Kasumi-1 (cell line): ENCODE measurements at places on chromosomes 5 and 9.

DNA sequence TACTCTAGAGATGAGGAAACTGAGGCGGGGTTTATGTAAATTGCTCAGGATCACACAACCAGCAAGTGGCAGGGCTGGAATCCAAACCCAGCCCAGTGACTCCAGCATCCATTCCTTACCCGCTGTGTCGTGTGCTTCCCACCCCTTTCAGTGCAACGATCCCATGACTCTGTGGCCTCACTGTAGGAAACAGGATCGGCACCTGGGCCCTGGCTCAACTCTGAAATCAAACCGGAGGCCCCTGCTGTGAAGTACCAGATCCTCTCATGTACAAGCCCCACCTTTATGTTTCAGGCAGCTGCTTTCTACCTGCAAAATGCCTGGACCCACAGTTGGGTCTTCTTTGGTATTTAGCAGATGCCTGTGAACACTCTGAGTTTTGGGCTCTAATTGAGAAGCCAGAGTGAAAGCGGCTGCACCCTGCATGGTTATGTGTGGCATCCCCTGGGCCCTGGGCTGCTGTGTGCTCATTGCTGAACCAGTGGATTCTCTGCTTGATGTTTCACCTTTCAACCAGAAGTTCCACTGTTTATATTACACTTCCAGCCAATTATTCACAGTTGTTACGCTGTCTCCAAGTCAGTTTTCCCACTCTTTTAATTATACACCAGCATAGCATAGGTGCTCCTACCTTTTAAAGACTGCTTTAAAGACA lies 36.7 kb downstream of the ABLIM3 start:
- no peak for DNase-seq

DNA sequence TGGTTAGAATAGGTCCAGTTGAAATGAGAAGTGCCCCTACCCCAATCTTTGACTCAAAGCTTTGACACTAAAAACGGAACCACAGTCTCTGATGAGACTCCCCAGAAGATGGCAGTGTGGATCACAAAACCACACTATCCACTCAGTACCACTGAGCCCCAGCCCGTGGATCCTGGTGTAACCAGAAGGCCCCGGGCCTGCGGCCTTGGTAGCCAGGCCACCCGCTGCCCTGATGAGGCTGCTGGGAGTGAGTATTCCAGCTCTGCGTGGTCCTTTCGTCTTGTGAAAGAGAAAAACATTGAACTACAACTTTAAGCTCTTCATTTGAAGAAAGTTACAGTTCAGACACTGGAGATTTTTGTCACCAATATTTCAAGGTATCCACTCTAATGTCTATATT lies 42.2 kb upstream of the FBP1 start:
- DNase-seq = peak; percentile 74

- no peak for DNase-seq
These were observed 48.4 kb upstream of the FUBP3 start for GRCh38 chr9:130530938-130531337.

DNA sequence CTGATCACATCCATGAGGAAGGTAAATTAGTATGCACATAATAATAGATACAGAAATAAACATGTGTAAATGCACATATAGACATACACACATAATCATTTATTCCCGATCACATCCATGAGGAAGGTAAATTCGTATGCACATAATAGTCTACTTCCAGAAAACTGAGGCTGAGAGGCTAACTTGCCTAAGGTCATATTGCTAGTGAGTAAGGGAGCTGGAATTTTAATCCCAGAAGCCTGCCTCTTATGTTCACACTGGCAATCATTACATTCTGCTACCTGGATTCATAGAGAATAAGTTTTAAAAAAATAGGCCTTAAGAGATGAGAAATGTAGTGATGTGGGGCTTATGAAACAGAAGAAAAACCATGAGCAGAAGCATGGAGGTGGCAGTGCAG lies 716.3 kb downstream of the BRINP1 start:
- no peak for DNase-seq

GRCh38 chr5:1448511-1449011 lies 3.3 kb upstream of the SLC6A3 start:
- DNase-seq = no peak

GRCh38 chr9:133374612-133375115 lies 1.2 kb downstream of the SURF4 start:
- DNase-seq = peak; percentile 39

DNA sequence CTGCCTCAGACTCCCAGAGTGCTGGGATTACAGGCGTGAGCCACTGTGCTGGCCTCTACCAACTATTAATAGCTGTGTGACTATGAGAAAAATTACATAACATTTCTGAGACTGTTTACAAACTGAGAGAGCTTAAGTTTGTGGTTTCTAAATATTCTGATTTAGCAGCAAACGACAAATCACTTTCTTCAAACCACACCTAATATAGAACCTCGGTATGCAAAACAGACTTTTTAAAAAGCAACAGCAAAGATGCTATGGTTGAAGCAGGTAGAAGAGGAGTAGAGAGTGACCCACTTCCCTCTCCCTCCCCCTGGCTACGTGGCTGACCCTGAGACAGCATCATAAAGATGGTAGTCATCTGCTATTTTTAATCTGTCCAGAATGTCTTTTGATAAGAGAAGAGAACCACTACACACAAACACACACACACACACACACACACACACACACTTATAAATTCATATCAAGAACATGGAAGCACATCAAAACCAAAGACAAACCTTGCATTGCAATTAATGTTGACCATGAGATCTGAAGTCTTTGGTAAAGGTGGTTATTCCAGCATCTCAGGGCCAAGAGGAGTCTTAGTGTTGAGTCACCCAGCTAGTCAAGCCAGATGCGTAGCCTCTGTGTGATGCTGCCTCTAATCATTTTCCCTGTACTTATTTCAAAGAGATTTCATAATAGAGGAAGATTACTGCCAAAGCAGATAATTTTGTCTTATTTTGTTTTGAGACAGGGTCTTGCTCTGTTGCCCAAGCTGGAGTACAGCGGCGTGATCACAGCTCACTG lies 58.1 kb upstream of the TMEM215 start:
- no peak for DNase-seq

DNA sequence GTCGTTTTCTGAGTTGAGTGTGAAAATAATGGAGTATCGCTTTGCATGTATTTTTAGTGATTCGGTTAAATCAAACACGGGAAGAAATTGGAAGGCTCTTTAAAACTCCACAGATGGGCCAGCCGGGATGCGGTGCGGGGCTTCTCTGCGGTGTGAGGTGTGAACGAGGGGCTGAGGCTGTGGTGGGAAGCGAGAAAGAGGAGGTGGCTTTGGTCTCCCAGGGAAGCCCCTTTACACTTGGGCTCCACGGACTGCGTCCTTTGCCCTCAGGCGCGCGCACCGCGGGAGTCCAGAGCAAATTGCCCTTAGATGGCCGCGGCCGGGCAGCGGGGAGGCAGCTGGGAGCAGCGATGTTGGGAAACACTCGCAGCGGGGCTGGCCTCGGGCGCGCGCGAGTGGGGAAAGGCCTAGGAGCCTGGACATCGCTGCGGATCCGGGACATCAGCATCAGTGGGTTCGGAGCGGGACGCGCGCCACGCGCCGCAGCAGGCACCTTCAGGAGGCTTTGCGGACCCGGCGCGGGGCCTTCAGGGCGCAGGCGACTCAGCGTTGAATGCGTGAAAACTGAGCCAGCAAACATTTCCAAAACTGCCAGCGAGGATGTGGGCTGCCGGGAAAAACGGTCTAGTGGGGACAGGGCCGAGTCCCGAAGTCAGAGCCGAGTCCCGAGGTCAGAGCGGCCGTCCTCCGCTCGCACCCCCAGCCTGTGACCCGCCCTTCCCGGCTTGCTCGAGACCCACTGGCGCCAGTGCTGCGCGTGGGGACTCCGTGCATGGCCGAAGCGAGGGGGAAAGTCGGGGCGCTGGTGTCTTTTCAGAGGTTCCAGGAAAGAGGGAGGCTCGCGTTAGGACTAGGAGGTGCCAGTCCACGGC lies 6.5 kb downstream of the IRX1 start:
- DNase-seq = no peak

- DNase-seq = no peak
These were observed 11.5 kb upstream of the FAF2 start for GRCh38 chr5:176436656-176437055.

DNA sequence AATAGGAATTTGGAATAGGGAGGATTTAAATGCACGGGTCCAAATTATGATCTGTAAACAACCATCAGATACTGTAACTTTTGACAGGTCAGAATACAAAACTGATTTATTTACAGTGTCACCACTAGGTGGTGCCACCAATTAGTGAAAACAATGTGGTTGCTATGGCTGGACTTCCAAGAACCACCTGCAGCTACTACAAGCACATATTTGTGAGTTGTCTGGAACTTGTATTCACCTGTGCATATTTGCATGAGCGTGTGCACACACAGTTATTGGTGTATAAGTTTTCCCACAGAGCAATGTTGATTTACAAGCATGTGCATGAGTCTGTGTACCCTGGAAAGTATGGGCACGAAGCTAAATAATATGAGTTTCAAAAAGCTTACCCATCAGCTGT lies 3.0 kb upstream of the HRCT1 start:
- peak; percentile 28 for DNase-seq

DNA sequence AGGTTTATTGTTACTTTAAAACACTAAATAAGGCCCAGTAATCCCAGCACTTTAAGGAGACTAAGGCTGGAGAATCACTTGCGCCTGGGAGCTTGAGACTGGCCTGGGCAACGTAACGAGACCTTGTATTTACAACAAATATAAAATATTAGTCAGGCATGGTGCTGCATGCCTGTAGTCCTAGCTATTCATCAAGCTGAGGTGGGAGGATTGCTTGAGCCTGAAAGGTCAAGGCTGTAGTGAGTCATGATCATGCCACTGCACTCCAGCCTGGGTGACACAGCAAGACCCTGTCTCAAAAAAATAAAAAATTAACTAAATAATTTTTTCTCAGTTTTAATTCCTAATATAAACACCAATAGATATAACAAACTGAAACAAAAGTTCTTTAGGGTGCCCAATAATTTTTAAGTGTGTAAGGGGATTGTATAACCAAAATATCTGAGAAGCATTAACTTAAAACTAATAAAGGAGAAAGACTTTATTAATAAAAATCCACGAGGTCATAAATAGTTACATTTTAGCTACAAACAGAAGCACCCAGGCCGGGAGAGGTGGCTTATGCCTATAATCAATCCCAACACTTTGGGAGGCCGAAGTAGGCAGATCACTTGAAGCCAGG lies 32.7 kb downstream of the FAM13B start:
- no peak for DNase-seq

GRCh38 chr9:115034801-115035200 lies 83.2 kb downstream of the TNC start:
- no peak for DNase-seq

DNA sequence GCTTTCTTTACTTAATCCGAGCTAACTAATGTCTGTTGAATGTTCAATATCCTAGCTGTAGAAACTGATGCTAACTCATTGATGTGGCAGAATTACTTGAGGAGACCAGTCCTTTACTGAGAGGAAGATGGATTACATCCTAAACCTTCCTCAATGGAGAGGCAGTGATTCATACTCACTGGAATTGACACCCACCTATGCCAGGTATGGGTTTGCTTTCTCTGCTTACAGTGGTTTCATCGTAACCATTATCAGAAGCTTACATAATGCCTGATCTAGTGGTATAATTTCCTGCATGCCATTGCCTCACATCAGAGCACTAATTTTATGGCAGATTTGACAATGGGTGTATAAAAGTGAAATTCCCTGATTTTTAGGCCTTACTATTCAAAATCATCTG lies 384.7 kb downstream of the ANXA1 start:
- DNase-seq = no peak

DNA sequence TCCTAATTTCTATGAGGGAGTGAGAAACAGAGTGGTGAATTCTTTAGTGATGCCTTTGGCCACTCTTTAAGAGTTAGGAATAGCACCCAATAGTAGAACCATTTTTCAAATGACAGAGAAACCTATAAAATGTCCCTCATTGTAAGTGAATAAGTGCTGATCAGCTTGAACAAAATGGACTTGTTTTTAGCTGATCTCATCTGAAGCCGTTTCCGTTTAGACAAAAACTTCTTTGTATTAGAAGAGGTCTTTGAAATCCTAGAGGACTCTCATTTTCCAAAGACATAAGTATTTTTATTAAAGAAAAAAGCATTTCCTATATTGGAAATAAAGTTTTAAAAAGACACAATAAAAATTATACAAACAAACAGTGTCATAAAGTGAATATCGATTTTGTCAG lies 273.9 kb downstream of the ARHGEF28 start:
- DNase-seq = no peak

- DNase-seq = no peak
These were observed 716.5 kb upstream of the C9orf72 start for GRCh38 chr9:28289746-28290145.

- DNase-seq = no peak
These were observed 22.1 kb downstream of the URM1 start for GRCh38 chr9:128393145-128393775.

DNA sequence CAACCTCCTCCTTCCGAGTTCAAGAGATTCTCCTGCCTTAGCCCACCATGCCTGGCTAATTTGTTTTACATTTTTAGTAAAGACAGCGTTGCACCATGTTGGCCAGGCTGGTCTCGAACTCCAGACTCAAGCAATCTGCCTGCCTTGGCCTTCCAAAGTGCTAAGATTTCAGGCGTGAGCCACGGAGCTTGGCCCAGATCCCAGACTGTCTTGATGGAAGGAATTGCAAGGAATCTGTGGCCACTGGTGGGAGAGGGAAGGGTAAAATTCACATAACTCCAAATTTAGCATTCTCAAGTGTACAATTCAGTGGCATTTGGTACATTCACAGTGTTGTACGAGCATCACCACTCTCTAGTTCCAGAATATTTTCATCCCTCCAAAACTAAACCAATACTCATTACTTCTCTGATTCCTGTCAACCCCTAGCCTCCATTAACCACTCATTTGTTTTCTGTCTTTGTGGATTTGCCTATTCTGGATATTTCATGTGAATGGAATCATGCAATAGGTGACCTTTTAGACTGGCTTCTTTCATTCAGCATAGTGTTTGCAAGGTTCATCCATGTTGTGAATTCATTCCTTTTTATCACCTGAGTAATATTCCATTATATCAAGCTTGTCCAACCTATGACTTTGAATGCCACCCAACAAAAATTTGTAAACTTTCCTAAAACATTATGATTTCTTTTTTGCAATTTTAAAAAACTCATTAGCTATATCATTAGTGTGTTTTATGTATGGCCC lies 8.9 kb upstream of the MYO10 start:
- DNase-seq = no peak

DNA sequence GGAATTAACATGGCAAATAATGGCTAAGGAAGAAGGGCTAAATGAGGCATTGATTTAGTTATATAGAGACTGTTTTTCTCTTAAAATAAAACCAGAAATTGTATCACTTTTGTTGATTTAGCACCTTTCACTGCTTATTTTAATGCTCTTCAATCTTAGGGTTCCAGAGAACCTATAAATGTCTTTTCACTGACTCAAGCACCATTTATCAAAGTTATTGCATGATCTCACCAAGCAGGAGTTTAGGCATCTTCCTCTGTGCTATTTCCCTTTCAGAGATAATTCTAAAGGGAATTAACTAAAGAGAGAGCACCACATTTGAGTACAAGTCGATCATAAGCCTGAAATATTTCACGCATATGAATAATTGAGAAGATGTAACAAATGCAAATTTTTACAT lies 357.1 kb downstream of the CDH18 start:
- DNase-seq = no peak
